ENCODE measurements at places on chromosomes 1 and 21. TPM values are rescaled to one million over a fixed set of nuclear protein-coding genes. Genes with fewer than 3 reads are reported as not detected.

The ABCB10 gene
- total RNA-seq = 16.8 TPM

The ZNF362 gene
- total RNA-seq = 12.3 TPM

The SOX13 gene
- 3.3 TPM for total RNA-seq

The RBM11 gene
- total RNA-seq = not detected

GRCh38 chr1:226403201-226404034 is 4.5 kb downstream of the PARP1 start:
- DNase-seq = no peak

The FCMR gene
- total RNA-seq = not detected

DNA sequence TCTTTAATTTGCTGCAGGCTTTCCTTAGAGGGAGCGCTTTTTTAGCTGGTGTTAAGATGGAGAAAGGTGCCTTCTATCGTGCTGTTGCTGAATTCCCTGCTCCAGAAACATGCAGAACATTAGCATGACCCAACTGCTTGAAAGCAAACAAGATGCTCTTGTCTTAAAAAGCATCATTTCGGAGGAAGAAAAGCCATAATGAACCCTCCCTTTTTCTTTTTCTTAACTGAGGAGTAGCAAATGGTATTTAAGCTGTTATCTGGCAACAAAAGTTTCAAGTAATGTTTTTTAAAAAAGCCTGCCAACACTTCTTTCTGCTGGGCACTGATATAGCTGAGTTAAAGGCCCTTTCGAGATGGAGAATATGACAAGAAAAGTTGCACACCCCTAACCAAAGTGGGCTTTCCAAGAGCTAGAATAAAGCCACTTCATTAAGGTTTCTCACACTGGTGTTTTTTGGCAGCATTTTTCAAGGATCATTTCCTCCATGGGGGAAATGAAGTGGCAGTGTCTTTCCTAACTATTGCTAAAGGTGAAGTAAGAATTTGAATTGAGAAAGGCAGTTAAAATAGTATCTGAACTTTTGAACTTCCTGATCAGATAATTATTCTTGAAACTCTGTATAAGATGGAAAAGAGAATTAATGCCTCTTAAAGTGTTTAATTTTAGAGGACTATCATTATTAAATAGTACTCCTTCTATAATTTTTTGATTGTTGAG is 38.8 kb downstream of the ST6GALNAC5 start:
- DNase-seq = no peak

The LCE6A gene
- total RNA-seq = not detected

DNA sequence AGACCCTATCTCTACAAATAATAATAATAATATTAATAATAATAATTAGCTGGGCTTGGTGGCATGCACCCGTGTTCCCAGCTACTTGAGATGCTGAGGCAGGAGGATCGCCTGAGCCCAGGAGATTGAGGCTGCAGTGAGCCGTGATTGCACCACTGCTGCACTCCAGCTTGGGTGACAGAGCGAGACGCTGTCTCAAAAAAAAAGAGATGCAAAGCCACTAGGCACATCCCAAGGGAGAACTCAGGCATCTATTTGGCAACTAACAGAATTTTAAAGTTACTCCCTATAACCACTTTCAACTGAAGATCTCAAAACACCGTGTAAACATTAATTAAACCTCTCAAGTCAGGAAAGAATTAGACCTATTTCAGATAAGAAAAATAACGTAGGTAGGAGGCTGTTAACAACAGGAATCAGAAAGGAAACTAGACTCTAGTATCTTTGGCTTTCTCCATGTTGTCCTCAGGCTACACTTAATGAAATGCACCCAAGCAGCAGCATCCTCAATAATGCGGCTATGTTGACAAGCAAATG is 3.7 kb downstream of the RNF19B start:
- DNase-seq = no peak

DNA sequence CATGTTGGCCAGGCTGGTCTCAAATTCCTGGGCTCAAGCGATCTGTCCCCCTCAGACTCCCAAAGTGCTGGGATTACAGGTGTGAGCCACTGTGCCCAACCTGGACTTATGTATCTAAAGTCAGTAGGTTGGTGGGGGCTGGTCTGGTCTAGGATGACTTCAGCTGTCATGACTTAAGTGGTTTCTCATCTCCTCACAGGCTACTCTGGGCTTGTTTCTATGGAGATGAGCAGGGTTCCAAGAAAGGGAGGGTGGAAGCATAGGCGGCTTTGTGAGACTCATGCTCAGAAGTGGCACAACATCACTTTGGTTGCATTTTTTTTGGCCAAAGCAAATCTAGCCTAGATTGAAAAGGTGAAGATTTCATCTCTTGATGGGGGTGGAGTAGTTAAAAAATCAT is 115.9 kb upstream of the IVNS1ABP start:
- DNase-seq = no peak

DNA sequence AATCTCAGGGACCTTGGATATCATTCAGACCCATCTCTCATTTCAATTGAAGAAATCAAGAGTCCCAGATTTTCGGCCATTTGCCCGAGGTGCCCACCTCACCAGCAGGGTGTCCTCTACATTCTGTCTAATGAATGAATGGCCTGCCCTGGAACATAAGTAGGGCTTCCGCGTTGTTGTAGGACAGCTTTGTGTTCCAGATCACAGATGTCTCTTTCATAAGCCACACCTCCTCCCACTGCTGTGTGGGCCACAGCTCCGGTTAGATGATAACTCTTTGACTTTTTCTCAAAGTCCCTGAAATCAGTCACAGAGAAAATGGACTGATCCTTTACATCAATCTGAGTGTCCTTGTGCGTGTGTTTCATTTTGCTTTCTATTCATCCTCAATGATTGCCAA is 144.4 kb downstream of the RGS7 start:
- no peak for DNase-seq

- no peak for DNase-seq
Observed at GRCh38 chr21:34669149-34669879, 520 bp downstream of the CLIC6 start.

GRCh38 chr1:193727850-193728249 is 541.4 kb upstream of the B3GALT2 start:
- no peak for DNase-seq

- no peak for DNase-seq
Observed at GRCh38 chr1:195785830-195786229, 822.4 kb downstream of the KCNT2 start.

The MTARC2 gene
- total RNA-seq = 2.0 TPM

DNA sequence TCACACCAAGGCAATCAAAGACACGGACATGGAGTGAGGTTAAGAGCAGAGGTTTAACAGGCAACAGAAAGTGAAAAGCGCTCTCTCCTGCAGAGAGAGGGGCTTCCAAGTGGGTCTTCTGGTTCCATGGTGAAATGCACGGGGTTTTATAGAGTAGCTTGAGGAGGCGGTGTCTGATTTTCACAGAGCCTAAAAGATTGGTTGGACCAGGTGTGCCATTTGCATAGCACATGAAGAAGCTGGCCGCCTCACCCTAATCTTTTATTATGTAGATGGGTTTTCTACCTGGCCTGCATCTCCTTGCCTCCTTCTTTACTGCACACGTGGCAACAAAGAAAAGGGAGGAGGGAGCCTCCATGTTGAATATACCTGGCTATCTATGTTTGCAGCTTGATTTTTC is 197.3 kb downstream of the RYR2 start:
- no peak for DNase-seq

- DNase-seq = no peak
Observed at GRCh38 chr1:197083474-197083873, 16.4 kb upstream of the F13B start.

DNA sequence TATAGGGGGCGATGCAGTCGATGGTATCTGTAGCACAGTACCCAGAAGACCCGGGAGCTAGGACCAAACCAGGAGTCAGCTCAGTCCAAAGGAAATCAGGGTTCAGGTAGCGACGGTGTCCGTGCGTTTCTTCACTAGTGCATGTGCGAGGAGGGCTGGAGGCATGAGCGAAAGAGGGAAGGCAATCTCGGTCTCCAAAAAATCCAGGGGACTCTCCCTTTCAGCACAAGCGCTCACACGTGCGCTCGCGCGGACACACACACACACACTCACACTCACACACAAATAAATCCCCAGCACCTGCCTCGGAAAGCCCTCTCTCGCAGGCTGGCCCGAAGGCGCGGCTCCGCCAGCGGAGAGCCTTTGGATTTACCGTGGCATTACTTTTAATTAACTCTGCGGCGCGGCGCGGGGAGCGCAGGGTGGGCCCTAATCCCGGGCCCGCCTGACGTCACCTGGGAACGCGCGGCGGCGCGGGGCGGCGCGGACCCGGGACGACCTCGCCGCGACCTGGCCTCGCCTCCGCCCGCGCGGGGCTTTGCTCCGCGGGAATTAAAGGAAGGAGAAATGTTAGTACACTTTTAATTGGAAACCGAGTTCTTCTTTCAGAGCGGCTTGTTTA is 121.2 kb downstream of the LMX1A start:
- DNase-seq = no peak

DNA sequence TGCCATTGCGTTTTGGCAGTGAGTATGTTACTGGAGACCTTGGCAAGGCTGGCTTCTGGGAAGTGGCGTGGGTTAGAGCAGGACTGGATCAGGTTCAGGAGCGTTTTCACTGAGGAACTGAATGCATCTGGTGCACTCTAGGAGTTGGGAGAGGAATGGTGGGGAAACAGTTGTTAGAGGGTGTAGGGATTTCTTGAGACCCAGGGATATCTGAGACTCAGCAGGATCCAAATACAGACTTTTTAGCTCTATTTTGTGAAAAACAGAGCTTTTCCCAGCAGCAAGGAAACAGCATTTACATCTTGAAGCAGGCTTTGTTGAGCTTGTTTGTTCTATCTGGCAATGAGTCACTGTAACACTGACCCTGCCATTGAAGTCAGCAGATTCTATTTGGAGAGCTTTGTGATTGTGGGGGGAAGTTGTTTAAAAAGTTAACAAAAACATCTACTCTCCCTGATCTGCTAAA is 56.9 kb upstream of the NRIP1 start:
- peak; percentile 65 for DNase-seq

DNA sequence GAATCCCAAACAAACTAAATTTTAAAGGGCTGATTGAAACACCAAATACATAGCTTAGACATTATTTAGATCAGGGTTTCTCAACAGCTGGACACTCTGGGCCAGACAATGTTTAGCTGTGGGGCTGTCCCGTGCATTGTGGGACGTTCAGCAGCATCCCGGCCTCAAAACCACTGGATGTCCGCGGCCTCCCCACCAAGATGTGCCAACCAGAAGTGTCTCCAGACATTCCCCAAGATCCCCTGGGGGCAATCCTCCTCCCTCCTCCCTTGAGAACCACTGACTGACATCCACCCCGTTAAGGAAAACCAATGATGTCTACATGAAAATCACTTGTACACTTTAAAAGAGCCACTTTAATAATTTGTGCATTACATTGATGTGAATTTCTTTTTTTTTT is 38.4 kb downstream of the CLSTN1 start:
- DNase-seq = no peak

The OR14K1 gene
- total RNA-seq = not detected

GRCh38 chr1:180530501-180530900 is 28.1 kb upstream of the ACBD6 start:
- DNase-seq = peak; percentile 85

GRCh38 chr1:19662313-19662712 is 2.4 kb upstream of the HTR6 start:
- DNase-seq = no peak

DNA sequence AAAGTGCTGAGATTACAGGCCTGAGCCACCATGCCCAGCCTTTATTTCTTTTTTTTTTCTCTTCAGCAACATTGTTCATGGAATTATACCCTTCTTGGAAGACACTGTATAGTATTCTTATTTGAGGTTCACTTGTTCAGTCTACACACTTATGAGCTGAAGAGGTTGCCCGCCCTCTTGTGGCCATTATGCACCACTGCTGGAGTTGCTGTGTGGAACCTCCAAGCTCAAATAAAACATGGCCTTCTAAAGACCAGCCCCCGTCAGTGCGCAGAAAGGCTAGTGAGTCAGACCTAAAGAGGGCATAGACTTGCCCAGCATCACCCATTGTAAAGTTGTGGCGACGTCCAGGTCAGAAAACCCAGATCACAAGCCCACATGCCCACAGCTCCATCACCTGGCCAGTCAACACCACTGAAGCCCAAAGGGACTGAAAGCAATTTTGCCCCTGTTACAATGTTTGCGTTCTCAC is 20.4 kb downstream of the LURAP1 start:
- peak; percentile 91 for DNase-seq

The HRNR gene
- total RNA-seq = not detected

The PTGFR gene
- total RNA-seq = 77.5 TPM

GRCh38 chr1:85314726-85315125 is 38.3 kb upstream of the BCL10 start:
- peak; percentile 56 for DNase-seq

The ESRRG gene
- total RNA-seq = 0.18 TPM

DNA sequence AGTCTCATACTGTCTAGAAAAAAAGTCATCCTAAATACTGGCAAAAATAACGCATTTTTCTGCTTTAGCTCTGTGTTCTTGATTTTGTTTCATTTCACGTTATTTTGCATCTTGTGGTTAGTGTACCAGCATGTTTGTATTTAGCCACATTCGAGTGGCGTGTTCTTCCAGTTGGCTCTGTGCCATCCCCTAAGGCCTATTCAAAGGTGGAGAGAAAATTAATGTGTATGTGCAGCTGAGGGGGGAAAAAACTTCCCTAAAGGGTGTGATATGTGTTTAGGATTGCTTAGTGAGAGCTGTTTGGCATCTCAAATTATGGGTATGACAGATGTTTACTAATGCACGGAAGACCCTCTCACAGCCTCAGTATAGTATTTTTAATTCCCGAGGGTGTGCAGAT is 12.1 kb downstream of the DNAJC16 start:
- no peak for DNase-seq

DNA sequence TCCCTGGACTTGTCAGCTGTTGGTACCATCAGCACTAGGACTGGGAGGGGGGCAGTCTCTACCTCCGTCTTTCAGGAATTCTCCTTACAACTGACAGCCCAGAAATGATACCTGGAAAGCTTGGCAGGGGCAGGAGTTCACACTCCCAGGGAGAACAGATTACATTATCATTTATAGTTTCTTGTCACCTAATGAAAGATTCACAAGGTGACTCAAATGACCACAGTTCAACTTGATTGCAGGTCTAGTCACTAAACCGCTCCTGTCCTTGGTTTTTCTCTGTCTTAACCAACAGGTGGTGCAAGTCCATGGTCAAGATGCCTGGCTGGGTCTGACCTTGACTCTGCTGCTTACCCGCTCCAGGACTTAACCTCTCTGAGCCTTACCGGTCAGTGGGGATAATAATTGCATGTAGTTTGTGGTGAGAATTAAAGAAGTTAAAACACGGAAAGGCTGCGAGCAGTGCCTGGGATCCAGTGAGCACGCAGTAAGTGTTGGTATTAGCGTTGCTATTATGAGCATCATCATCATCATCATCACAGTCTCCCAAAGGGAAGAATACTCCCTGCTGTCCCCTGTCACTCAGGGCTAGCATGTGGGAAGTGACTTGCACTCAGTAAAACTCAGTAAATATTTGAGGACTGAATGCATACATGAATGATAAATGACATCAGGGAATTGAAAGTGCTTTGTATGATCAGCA is 125.3 kb upstream of the CD34 start:
- DNase-seq = peak; percentile 27

The TFF2 gene
- total RNA-seq = not detected

DNA sequence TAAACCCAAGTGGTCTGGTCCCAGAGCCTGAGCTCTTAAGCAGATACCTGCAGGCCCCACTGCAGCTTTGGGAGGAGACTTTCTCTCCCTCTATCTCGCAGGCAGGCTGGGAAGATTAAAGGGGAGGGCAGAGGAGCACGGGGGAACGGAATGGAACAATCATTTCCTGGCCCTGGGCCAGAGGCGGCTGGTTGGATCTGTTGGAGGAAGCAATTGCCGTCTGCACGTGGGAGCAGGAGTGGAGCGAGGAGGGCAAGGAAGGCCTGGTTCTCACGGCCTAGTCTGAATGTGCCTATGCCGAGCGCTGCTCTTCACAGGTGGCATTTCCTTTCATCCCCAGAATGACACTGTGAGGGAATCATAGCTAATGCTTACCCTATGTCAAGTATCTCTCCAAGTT is 23.7 kb downstream of the NKAIN1 start:
- peak; percentile 19 for DNase-seq

The LCE2B gene
- not detected for total RNA-seq

Measured in fibroblast of the aortic adventitia (primary cell).